ENCODE measurements at places on chromosomes 2 and 18.

DNA sequence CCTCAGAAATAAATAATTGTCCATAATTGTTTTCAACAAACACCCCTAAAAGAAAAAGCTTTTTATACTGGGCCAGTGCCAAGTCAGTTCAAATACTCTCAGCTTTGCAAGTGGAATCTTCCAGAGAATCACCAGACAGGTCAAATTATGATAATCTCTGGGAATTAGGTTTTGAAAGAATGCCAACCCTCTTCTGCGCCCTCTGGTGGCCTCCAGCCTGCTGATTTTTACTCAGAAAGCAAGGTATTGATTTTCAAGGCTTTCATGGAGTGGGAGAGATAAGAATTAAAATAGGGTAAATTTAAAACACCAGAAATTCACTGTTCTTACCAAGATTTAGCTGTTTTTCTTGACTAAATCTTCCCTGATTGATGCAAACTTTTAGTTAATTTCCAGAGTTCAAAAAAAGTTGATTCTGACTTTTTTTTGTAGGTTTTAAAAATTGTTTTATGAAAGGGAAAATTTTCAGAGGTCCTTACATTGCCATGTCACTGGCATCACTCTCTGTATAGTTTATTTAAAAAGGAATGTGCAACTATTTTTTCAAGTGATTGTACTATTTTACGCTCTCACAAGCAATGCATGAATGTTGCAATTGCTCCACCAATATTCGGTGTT is 282.9 kb upstream of the TNP1 start:
- DNase-seq: no peak

GRCh38 chr2:223049356-223049755 is 2.6 kb upstream of the KCNE4 start:
- DNase-seq: no peak

DNA sequence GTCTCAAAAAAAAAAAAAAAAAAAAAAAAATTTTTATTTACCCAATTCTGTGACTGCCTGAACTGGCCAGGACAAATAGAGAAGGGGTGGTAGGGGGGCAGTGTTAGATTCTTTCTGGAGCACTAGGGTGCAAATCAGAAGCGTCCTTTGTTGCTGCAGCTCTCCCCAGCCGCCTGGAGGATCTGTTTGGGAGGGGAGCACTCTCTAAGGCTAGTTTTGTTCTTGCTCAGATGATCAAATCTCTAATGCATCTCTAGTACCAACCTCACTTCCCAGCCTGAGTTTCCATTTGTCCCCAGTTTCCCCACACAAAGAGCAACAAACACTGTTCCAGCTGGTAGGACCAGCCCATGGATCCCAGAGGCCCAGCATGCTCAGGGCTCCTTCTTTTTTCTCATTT is 83.0 kb downstream of the GBX2 start:
- DNase-seq: no peak

GRCh38 chr2:200479692-200480265 is 30.1 kb downstream of the KCTD18 start:
- no peak for DNase-seq

- DNase-seq: no peak
These were observed 155.7 kb downstream of the CELF4 start for GRCh38 chr18:37409878-37410277.

- no peak for DNase-seq
These were observed 84.6 kb upstream of the CAB39 start for GRCh38 chr2:230627806-230628724.
